RCC 7860 (cell line): ENCODE measurements at places on chromosomes 4 and X.

DNA sequence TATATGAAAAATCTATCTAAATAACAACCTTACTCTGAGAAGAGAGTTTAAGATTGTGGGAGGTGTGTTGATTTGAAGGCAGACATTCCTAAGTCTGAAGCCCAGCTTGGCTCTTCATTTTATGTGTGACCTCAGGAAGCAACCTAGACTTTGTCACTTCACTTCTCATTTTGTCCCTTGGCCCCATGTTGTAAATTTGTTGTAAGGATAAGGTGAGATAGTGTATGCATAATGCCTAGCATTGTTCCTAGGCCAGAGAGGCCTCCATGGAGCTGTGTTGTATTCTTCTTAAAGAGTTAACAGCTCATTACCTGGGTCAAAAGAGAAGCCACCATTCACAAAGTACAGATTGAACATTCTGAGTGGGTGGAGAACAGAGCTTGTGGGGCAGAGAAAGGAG, 1084.4 kb upstream of the SLIT2 start:
- no peak for DNase-seq

DNA sequence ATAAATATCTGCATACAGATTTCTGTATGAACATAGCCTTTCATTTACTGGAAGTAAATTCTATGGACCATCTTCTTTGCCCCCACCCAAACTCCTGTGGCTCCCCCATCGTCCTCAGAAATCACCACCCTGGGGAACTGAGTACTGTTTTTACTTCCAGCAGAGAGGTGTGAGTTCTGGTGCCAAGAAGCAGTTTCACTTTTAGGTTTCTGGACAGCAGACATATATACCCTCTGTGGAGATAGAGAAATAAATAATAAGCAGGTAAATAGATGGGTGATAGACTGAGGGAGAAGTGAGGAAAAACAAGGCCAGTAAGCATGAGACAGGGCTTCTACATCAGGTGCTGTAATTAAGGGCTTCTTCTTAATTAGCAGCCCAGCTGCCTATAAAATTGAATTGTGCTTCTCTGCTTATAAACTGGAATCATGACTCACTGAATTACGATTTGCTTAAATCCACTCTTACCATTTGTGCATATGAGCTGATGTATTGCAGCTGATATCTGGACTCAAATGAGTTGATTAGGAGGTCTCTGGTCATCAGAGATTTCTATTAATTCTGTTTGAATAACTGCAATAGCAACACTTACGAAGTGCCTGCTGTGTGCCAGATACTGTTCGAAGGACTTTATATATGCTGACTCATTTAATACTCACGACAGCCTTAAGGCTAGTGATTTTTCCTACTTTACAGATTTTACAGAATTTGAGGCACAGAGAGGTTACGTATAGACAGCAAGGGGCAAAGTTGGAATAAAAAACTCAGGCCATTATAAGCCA, 60.8 kb upstream of the DHX15 start:
- DNase-seq: no peak

DNA sequence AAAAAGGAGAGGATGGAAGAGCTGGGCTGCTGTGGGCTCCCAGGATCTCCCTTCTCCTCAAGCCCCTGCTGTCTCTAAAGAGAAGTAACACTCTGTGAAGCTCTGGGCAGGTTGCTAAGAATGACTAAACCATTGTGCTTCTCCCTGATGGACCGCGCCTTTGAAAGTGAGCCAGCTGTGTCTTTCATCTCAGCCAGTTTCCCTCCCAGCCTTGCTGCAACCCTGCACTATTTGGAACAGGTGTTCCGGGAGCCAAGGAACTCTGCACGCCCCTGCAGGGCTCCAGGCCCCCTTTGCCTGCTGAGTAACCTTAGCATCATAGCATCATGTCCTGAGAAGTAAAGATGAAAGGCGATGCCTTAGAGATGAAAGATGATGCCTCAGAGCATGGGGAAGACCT, 39.7 kb downstream of the SMIM20 start:
- no peak for DNase-seq

DNA sequence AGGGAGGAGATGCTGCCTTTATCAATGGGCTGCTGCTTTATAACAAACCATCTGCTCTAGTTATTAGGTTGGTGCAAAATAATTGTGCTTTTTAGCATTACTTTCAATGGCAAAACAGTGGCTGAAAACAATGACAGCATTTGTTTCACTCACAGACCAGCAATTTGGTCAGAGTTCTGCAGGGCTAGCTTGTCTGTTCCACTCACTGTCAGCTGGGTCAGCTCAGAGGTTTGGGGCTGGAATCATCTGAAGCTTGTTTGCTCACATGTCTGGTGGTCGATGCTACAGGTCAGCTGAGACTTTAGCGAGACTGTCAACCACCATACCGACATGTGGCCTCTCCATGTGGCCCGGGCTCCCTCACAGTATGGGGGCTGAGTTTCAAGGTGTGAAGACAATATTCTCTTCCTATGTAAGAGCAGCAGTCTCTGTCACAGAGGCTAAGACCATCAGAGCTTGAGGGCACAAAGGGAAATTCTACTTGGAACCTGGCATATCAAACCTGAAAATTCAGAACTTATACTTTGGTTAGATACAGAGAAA, 81.3 kb upstream of the LIMCH1 start:
- DNase-seq: no peak

DNA sequence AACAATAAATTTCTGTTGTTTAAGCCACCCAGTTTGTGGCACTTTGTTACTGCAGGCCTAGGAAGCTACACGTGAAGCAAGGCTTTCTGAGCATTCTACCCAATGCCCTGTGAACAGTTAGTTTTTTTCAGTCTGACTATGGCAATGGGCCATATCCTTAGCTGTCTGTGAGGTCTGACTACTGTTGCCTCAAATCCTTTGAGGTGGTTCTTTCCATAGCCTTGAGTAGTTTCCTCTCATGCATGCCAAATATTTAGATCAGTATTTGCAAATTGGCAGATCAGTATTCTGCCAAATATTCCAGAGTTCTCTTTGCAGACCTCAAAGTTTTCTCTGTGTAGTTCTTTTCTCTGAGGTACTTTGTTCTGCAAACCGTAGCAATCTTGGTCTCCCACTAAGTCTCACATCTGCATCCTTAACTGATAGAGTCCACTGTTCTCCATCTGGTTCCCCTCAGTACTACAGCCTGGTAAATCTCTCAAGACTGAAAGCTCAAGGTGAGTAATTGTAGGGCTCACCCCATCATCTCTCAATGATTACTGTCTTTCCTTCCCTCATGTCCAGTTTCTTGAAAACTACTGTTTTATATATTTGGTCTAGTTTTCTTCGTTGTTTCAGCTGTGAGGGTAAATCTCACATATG, 984.9 kb upstream of the INTU start:
- DNase-seq: no peak

DNA sequence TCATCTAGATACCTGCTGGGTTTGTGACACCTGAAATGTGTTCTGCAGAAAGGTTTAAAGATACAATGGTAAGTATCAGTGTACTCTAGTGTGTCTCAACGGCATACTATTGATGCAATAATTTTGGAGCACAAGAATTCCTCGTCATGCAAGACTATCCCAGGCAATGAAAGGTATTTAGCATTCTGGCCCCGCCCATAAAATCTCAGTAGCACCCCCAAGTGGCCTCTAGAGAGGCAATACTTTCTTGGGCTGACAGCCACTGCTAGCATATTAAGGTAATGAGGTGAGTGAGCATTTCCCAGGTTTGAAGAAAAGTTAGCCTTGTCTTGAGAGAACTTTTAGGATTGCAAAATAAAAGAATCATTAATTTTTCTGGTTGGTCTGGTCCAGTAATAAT, 24.0 kb downstream of the TAB3 start:
- no peak for DNase-seq

GRCh38 chr4:150903603-150904002, 111.5 kb downstream of the LRBA start:
- DNase-seq: no peak

DNA sequence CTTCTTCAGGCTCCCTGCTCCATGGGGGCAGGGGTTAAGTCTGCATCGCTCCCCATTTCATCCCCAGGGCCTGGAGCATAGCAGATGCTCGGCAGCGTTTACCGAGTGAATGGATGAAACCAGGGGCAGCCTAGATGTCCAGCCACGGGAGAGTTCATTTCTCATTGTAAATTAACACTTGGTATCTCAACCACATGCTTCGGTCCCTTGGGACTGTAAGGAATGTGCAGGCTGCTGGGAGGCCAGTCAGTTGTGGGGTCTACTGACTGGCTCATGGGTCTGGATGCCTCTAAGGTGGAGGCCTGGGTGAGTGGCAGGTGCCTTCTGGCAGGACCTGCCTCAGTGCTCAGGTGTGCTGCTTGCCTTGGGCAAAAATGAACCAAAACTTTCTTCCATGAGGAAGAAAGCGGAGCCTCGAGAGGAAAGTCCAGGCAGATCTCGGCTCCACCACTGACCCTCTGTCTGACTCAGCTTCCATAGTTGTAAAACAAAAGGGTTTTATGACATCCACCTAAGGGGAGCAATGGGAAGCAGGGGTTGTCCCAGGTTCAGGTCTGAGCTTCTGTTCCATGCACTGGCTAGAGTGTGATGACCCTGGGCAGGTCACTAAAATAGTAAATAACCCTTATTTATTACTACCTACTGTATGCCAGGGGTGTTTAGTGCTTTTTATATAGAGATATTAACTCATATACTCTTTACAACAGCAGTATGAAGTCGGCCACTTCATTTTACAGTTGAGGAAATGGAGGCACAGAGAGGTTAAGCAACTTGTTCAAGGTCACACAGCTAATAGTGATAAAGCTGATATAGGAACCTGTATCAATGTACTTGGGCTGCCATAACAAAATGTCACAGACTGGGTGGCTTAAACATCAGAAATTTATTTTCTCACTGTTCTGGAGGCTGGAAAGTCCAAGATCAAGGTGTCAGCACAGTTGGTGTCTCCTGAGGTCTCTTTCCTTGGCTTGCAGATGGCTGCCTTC, 144.3 kb upstream of the STX18 start:
- no peak for DNase-seq

DNA sequence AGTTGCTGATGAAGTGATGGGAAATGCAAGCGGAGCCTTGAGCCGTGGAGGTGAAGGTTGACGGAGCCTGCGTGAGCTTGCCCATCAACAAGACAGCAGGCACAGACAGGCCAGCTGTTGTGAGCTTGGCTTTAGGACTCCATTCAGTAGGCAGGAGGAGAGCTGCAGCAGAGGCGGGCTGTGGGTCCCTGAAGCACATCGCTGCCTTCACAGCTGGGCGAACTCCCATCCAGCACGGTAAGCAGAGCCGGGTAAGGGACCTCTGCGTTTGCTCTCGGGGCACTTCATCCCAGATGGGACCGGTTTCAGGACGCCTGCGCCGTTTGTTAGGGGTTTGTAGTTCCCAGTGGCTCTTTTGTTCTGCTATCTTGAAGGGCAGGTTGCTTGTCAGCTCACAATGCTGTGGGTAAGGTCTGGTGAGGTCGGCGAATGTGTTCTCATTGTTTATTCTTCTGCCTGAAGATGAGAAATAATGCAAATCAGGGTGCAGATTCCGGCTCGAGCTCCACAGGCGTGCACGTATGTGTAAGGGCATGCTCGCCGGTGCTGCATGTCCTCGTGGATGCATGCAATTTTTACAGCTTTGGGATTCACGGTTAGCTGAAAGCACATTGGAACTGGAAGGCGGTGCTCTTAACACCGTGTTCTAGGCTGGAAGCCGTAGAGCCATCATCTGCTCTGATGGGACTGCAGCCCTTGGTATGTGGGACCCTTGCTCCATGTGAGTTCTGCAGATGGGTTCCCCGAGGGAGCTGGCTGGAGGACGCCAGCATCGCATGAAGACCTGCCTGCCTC, 54.6 kb upstream of the CLDN34 start:
- no peak for DNase-seq

- DNase-seq: peak; percentile 25
These were observed 37.7 kb upstream of the RAB33B start for GRCh38 chr4:139416073-139416673.

DNA sequence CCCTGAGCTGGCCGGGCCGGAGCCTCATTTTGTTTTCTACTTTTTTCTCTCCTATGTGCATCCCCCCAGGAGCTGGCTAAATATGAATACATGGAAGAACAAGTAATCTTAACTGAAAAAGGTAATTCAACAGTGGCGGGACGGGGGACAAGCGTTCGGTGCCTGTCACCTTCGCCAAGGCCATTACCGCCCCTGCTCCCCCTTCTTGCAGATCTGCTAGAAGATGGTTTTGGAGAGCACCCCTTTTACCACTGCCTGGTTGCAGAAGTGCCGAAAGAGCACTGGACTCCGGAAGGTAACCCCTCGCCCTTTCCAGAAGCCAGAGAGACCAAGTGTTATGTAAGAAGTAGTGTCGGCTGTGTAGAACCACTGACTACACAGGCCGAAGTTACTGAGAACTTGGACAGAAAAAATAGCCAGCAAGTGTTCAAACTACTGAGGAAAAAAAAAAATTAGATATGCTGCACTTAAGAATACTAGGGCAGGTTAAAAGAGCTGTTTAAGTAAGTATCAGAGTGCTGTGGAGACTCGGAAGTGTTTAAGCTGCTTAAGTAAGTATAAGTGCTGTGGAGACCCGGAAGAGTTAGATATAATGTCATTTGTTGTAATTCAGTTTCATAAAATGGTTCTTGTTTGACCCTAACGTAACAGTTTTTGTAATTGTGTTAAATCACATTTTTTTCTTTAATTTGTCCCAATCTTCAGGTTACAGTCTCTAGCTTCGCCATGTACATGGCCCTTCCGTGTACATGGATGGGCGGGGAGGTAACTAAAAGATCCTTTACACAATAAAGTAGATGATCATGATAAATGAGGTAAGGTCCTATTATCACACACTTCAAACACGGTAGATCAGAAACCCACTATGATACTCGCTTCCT, 856 bp downstream of the SAT1 start:
- no peak for DNase-seq
